ENCODE measurements at places on chromosomes 3 and 15. TPM values are rescaled to one million over a fixed set of nuclear protein-coding genes. Genes with fewer than 3 reads are reported as not detected.
A peak's percentile ranks its signal among the peaks of the same experiment; 100 is the strongest.

DNA sequence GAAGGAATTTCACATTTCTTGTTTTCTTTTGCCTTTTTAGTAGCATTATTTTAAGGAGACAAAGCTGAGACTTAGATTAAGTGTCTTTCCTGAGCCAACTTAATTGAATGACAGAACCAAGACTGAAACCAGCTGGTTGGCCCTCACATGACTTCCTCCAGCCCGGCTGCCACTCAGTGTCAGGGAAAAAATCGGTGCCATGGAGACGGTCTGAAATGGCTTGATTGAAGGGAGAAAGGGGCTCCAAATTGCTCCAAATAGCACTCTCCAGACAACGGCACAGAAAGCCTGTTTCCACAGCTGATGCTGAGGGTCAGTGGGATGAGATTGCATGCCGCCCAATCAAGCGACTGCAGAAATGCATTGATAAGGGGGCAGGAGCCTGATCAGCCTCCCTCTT is 475.2 kb upstream of the IL12A start:
- DNase-seq = no peak

GRCh38 chr3:21913791-21914190 is 162.8 kb upstream of the ZNF385D start:
- no peak for DNase-seq

Gene TGM5
- total RNA-seq = not detected

- DNase-seq = no peak
Observed at GRCh38 chr3:80559701-80560100, 791.9 kb upstream of the ROBO1 start.

DNA sequence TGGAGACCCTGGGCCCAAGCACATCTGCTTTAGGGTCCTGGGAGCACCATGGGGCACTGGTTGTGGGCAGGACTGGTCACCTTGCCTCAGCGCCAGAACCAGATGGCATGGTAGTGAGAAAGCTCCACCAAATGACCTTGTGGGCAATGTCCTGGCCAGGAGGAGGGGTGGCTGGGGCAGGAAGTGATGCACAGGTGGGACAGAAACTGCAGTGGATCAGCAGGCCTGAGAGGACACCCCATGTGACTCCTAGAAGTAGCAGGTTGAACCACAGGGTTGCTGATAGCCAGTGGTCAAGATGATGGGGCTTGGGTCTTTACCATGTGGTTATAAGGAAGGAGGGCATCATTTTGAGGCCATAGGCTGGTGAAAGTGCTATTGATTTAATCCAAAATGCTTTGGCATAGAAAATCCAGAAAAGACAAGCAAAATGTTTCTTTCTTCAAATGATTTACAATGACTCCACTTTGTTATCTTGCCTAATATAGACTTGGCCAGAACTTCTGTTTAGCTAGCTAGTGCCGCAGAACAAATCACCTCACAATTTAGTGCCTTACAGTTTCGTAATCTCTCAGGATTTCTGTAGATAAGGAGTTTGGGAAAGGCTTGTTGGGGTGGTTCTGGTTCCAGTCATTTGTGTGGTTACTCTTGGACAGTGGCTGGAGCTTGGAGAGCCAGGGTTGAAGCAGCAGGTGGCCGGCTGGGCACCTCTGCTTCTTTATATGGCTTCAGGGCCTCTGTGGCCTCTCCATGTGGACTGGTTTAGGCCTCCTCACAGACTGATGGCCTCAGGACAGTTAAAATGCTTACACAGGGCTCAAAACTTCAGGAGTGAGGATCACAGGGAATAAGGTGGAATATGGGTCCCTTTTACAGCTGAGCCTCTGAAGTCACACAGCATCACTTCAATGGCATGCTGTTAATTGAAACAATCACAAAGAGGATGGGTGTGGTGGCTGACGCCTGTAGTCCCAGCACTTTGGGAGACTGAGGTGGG is 27.5 kb downstream of the TMEM158 start:
- DNase-seq = no peak

Gene STRIT1
- not detected for total RNA-seq

- no peak for DNase-seq
Observed at GRCh38 chr3:109375975-109376374, 38.6 kb upstream of the DPPA4 start.

DNA sequence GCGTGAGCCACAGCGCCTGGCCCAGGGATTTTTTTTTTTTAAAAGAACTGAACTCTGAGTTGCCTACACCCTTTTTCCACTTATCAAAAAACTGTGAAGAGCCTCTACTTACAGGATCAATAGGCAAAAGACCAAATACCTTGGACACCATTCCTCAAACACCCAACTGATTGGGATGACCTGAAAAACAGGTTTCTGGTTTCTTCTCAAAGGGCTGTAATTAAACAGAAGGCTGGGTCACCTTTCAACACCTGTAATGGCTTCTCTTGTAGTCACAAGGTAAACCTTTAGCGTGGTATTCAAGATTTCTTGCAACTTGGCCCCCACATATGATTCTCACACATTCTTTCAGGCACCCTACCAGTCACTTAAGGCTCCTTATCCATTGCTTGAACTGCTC is 38.4 kb upstream of the PLXND1 start:
- no peak for DNase-seq

- DNase-seq = no peak
Observed at GRCh38 chr3:15769256-15769915, 28.4 kb downstream of the ANKRD28 start.

DNA sequence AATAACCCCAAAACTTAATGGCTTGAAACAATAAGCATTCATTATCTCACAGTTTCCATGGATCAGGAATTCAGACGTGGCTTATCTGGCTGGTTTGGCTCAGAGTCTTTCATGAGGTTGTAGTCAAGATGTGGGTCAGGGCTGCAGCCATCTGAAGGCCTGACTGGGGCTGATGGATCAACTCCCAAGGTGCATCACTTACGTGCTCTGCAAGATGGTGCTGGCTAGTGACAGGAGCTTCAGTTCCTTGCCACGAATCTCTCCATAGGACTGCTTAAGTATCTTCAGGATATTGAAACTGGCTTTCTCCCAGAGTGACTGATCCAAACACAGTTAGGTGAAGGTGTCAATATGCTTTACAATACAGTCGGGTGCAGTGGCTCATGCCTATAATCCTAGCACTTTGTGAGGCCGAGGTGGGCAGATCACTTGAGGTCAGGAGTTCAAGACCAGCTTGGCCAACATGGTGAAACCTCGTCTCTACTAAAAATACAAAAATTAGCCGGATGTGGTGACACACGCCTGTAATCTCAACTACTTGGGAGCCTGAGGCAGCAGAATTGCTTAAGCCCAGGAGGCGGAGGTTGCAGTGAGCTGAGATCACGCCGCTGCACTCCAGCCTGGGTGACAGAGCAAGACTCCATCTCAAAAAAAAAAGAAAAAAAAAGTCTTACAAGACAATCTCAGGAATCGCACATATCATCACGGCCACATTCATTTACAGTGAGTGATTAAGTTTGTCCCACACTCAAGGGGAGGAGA is 28.5 kb upstream of the PTPRG start:
- no peak for DNase-seq

DNA sequence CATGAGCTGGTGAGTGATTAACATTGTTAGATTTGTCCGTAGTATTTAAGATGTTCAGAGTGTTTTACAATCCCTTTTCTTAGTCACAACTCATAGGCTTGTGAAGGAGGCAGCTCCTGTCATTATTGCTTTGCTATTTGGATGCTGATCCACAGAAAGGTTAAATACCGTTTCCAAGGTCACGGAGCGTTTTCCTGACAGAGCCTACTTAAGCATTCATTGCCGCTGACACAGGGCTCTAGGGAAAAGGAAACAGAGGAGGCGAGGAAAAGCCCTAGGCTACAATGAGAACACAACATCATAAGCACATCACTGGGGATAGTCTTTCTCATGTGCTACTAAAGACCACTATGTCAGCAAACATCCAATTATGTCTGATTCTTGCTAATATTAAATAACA is 38.5 kb upstream of the CPB1 start:
- DNase-seq = no peak

- no peak for DNase-seq
Observed at GRCh38 chr15:71223516-71223915, 108.2 kb downstream of the THSD4 start.

GRCh38 chr3:20028905-20029331 is 11.3 kb upstream of the KAT2B start:
- DNase-seq = no peak

DNA sequence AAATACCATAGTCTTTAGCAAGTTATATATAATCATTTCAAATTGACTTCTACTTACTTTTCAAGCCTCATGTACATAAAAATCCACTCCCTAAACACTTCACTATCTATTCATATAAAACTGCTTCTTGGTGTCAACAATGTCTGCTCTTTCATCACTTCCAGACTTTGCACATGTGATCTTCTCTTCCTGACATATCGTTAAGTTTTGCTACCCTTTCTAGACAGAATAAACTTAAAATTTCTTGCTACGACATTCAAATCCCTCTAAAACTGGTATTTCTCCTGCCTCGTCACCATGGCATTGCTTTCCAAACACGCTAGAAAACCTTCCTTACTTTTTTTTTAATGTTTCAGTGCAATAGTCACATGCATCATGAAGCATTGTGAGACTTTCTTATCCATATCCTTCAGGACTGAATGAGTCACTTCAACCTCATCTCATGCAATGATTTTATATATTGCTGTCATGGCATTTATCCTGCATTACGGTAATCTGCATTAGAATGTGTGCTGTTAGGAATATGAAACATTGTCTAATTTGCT is 122.8 kb downstream of the GMNC start:
- DNase-seq = no peak

Gene MUSTN1
- total RNA-seq = 1.3 TPM

- no peak for DNase-seq
Observed at GRCh38 chr3:152331018-152331541, 62.4 kb downstream of the MBNL1 start.

- peak; percentile 71 for DNase-seq
Observed at GRCh38 chr3:49554633-49555265, 472 bp downstream of the BSN start.

GRCh38 chr3:114365909-114366308 is 72.1 kb downstream of the TIGIT start:
- DNase-seq = no peak

DNA sequence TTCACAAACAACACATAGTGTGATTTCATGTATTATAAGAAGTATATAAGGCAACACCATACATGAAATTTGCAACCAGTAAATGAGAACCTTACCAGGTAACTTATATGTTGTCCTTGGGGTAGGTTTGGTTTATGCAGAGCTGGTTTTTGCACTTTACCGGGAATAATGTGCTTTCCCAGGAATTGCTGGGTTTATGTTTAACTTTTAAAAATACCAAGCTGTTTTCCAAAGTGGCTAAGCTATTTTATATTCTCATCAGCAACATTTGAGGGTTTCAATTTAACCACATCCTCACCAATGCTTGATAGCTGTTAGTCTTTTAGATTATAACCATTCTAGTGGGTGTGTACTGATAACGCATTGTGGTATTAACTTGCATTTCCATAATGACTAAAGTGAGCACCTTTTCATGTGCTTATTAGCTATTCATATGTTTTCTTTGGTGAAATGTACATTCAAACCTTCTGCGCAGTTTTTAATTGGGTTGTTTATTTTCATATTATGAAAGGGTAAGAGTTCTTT is 71.6 kb downstream of the KY start:
- DNase-seq = no peak

GRCh38 chr3:174377096-174377495 is 482.0 kb upstream of the NAALADL2 start:
- DNase-seq = no peak

DNA sequence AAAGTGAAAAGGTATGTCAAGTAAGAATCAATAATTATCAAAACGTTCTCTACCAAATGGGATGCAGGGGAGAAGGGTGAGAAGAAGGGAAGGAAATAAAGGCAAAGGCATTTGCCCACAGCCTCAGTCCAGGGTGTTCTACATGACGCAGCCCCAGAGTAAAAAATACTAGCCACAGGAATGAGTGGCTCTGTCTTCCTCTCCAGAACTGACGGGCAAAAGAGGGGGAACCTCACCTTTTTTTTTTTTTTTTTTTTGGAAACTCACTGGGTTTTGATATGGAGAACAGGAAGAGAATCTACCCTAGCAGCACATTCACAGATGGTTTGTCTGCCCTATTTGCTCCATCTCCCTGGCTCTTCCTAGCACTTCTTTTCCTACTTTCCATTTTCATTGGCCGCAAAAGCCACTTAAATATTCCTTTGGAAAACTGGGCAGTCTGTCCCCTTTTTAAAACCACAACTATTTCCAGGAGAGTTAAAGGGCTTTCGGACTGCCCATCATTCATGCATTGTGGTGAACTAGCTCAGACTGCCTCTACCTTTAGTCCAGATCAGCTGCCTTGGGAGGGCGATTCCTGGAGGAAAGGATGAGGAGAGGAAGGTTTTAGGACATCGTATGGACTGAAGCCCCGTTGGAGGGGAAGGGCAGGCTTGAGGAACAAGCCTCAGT is 28.2 kb downstream of the B3GNT5 start:
- no peak for DNase-seq

Gene PHLDB2
- total RNA-seq = 2.5 TPM

DNA sequence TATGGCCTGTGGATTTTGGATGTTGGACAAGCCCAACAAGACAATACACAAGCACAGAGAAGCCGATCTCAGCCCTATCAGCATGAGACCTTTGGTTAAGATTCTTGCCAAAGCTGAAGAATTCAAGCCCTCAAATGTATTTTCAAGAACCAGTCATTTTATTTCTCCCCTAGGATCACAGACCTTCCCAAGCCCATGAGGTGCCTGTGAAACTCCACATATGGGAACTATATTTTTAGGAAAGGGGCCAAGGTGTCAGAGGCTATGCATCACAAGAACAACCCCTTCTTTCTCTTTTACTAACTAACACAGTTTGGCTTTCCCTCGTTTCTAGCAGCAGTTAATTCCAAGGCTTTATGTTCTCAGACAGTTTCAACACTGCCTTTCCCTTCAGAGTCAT is 364.5 kb downstream of the MAGI1 start:
- no peak for DNase-seq

- no peak for DNase-seq
Observed at GRCh38 chr15:98505611-98506031, 142.7 kb upstream of the IGF1R start.

DNA sequence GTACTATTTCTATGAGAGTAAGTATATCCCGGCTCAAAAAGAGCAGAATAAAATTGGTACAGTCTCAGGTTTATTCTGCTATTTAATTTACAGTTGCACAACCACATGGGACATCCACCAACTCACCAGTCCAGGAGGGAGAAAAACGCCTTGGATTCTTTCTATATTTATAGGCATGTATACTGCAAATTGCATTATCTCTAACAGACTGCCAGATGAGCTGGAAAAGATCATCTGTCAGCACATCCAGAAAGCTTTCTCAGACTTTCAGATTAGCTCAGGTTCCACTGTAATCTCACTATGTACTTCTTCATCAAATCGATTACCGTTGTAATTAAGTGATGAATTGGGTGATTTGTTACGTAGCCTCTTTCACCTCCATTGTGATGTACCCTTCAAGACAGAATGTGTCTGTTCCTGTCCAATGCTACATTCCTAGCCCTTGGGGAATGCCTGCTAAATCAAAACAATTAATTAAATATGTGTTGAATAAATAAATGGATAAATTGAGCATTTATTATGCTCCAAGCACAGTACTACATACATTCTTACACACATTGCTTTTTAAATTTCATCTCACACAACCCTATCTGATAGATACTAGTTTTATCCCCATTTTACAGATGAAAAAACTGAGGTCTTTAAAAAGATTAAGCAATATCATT is 38.1 kb upstream of the TMC3 start:
- no peak for DNase-seq

Gene GPR149
- total RNA-seq = not detected

Gene NR1I2
- total RNA-seq = 0.17 TPM

Measured in activated T-cell treated with anti-CD3 and anti-CD28 coated beads, Interleukin-2, amount 50 U/mL, for 72 hours (primary cell).